ENCODE measurements at places on chromosomes 6 and 20.
A peak's percentile ranks its signal among the peaks of the same experiment; 100 is the strongest.

- no peak for DNase-seq
Measured at GRCh38 chr6:44576132-44576631, 188.7 kb downstream of the CDC5L start.

DNA sequence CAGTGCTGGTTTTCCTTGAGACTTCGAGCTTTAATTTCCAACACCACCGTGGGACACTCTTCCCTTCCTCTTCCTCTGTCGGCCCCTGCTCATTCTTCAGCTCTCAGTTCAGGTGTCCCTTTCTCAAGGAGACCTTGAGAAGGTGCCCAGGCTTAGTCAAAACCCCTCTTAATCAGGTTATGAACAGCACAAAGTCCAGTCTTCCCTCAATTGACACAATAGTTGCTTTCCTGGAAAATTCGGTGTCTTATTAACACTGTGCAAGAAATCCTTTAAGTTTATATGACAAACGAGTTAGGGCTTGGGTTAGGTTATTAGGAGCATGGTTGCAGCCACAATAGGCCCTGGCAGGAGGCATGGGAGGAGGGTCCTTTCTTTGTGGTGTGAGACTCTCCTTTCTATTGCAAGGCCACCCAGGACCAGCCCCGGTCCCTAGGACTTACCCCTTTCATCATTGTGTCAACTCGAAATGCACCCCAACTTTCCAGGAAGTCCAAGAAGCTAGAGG lies 1.5 kb upstream of the NSFL1C start:
- no peak for DNase-seq

- DNase-seq, result no peak
Measured at GRCh38 chr6:5173810-5174209, 86.9 kb downstream of the LYRM4 start.

DNA sequence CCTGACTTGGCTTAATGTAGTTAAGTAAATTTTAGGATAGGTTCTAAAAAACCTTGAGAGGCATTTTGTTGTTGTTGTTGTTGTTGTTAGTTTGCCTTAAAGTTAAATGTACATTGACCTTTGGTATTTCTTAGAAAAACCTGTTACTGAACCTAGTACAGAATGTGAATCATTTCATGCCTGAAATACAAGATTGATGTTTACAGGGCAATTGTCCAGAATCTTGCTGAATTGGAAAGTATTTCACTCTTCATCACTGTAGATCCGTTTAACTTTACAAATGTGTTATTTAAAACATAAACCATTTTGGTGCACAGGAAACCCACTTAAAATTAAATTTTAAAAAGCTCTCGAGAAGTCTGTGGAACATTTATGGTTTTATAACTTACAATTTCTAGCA lies 75.0 kb downstream of the CEP57L1 start:
- DNase-seq, result no peak

- no peak for DNase-seq
Measured at GRCh38 chr6:104653781-104654180, 205.9 kb downstream of the HACE1 start.

- no peak for DNase-seq
Measured at GRCh38 chr6:53279293-53279692, 69.5 kb downstream of the ELOVL5 start.

DNA sequence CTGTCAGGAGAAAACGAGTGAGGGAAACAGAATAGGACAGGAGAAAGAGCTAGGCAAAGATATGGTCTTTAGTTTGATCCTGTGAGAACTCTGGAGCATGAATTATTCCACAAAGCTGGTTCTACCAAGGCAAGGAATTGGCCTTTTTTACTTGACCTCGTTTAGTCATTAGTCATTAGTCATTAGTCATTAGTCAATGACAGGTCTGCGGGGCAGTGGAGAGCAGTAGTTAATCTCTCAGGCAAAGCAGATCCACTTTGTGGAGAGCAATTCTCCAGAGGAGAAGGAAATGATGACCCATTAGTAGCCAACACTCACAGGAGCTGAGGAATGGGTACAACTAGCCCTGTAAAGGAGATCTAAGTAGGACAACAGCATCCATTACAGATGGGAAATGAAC lies 22.0 kb upstream of the ABCC10 start:
- DNase-seq, result no peak

- DNase-seq, result peak; percentile 86
Measured at GRCh38 chr20:17938871-17939619, 29.5 kb downstream of the SNX5 start.

DNA sequence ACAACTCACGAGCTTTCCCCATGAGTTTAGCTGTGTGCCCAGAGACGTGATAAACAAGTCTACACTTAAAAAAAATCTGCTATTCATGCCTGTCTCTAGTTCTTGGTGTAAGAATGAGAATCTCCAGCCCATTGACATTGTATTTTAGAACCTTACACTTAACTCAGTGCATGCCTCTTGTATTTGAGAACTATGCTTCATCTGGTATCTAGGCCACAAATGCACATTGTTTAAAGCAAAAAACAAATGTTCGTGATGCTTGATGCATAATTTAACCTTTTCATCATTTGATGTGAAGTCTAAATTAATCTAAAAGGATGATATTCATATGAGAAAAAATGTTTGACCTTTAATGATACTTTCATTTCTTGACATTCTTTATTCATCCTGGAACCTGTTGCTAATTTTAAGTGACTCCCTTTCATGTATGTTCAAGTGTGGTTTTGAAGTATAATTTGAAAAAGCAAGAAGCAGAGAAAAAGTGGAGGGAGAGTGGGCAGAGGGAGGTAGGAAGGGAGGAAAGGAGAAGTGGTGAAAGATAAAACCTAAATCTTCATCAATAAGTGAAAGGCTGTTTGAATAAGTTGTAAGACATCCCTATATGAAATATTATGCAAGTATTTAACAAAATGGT lies 116.9 kb downstream of the PFDN4 start:
- DNase-seq, result no peak

GRCh38 chr20:18019068-18019467 lies 38.6 kb downstream of the OVOL2 start:
- DNase-seq, result no peak

GRCh38 chr6:16582446-16583143 lies 178.7 kb downstream of the ATXN1 start:
- DNase-seq, result peak; percentile 14

DNA sequence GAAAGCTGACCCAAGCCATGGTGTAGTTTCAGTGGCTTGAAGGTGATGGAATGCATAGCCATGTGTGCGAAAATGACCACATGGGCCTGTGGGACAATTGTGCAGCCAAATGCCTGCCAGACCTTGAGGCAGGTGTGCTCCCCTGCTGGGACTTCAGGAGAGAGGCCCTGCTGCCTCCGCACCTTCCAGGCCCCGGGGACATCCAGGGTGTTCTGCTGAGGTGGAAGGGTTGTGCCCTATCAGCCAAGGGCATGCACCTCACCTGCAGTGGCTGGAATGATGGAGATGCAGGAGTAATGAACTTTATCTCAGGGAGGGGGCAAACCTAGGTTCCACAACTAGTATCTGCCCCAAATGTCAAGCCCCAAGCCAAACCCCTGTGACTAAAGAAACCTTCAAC lies 44.0 kb downstream of the PRND start:
- no peak for DNase-seq

- DNase-seq, result peak; percentile 76
Measured at GRCh38 chr6:53530346-53530745, 14.6 kb downstream of the GCLC start.

- no peak for DNase-seq
Measured at GRCh38 chr20:24578567-24579415, 109.4 kb downstream of the SYNDIG1 start.

DNA sequence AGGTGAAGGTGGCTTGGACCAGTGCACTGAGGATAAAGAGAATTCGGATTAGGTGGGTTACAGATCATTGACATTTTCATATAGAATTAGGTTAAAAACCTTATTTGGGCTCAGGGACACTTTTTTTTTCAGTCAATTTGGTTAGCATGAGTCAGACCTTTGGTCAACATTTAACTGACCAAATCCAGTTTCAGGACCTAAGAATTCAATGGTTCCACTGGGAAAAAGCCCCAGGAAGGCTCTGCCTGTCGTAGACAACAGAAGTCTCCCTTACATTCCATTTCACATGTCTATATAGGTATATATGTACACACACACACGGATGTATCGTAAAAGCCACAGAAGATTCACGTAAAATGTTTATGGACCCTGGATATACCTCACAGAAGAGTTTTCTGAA lies 184.2 kb upstream of the RREB1 start:
- DNase-seq, result no peak

- peak; percentile 11 for DNase-seq
Measured at GRCh38 chr6:82909551-82909950, 156.1 kb downstream of the UBE3D start.

GRCh38 chr6:89122625-89123024 lies 4.8 kb upstream of the SRSF12 start:
- peak; percentile 61 for DNase-seq

DNA sequence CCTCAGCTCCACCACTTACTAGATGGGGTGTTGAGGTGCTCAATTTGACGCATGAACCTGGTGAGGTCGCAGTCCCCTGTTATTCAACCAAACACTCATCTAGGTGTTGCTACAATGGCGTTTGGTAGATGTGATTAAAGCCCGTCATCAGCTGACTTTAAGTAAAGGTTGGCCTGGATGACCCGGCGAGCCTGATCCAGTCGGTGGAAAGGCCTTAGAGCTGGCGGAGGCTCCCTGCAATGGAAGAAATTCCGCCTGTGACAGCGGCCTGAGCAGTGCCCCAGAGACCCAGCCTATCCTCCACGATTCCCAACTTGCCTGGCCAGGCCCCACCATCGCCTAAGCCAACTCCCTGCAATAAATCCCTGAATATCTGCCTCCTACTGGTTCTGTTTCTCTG lies 171.4 kb downstream of the BMP7 start:
- DNase-seq, result no peak

DNA sequence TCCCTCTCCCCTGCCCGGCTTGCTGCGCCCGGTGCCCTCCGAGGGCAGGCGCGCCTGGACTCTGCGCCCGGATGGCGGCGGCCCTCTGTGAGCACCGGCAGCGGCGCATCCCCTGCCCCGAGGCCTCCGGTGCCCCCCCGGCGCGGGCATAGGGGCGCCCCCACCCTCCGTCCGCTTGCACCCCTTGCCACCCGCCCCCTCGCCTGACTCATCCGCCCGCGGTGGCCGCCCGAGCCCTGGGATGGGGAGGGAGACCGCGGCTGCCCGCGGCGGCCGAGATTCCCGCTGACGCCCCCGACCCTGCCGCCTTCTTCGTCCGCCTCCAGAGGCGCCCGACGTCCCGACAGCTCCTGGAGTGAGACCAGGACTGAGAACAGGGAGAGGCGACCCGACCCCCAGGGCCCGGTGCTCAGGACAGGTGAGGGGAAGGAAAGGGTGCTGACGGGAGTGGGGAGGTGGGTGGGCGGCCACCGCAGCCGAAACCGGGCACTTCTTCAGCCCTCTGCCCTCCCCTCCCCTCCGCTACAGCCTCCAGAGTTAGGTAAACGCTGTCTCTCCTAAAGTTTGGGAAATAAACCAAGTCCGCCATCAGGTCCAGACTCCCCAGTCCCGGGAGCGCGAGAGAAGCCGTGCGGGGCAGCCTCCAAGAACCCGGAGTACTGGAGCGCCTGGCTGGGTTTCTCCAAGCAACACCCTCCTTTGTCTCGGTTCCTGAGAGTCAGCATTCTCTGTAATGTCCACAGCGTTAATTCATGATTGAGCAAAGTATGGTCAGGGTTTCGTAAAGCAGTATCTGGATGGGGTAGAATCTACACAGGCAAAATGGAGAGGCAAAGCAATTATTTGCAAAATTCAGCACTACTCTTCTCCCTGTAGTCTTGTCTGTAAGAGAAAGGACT lies 539 bp downstream of the TMEM200A start:
- peak; percentile 81 for DNase-seq

- peak; percentile 61 for DNase-seq
Measured at GRCh38 chr6:124977067-124977908, 15.1 kb downstream of the RNF217 start.

DNA sequence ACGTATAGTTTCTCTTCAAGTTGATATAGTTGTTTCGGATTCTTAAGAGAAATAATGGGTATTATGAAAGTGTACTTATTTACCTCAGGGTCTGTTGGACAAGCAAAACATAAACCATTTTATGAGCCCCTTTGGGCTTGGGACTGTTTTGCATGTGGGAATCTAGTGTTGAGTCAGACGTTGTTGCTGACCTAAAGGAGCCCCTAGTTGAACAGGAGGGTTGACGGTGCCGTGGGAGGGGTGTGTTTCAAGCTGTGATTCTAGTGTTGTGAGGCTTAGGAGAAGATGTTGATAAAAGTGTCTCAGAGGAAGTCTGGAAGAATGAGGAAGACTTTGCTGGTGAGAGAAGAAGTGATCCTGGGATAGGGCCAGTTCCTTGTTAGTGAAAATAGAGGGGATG lies 140.0 kb downstream of the ARID1B start:
- no peak for DNase-seq
